SJSA1 (cell line): ENCODE measurements at places on chromosomes 6 and 20. TPM values are rescaled to one million over a fixed set of nuclear protein-coding genes. Genes with fewer than 3 reads are reported as not detected.
A peak's percentile ranks its signal among the peaks of the same experiment; 100 is the strongest.

MOXD1 gene
- total RNA-seq, result 24.8 and 37.3 TPM in 2 replicates

BTNL2 gene
- total RNA-seq, result not detected in 2 replicates

PRR18 gene
- 0.76 and 1.0 TPM in 2 replicates for total RNA-seq

BFSP1 gene
- total RNA-seq, result 8.0 and 9.4 TPM in 2 replicates

- no peaks in the 10 kb centered on the region for H3K4me1 ChIP-seq
- no peak overlapping the region for H3K4me3 ChIP-seq
- no peak for DNase-seq
- no peaks in the 10 kb centered on the region for H3K27me3 ChIP-seq
- H3K27ac ChIP-seq, result no peak overlapping the region
These were observed 20.7 kb downstream of the RIPK1 start for GRCh38 chr6:3088968-3089367.

GRCh38 chr20:47263080-47263464 is 93.4 kb downstream of the ZMYND8 start:
- H3K4me1 ChIP-seq, result peaks cover 19% of the 10 kb centered on the region
- H3K27me3 ChIP-seq, result no peaks in the 10 kb centered on the region
- H3K36me3 ChIP-seq, result peaks cover 35% of the 10 kb centered on the region
- no peak for DNase-seq

DNA sequence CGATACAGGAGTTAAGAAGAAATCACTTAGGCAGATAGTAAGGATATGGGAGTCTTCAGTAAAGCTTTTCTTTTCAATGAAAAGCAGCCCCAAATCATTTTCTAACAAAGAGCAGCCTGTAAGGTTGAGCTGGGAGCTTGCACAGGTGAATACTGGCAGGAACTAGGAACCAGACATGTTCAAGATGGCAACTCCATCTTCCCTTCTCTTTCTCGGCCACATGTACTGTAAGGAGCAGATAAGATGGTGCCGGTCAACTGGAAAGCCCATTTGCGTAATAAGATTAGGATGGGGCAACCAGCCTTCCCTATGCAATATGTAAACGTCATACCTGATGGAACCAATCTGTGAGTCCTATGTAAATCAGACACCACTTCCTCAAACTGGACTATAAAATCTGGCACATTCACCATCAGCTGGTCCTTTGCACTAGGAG is 46.2 kb upstream of the RNGTT start:
- peaks cover 9% of the 10 kb centered on the region for H3K4me1 ChIP-seq
- H3K27me3 ChIP-seq, result no peaks in the 10 kb centered on the region; the same call in 1 of the 2 replicates
- no peak for DNase-seq
- H3K4me3 ChIP-seq, result no peak overlapping the region
- H3K27ac ChIP-seq, result no peak overlapping the region

- H3K27ac ChIP-seq, result no peak overlapping the region
- DNase-seq, result no peak
- peaks cover 4% of the 10 kb centered on the region; the same call in 1 of the 2 replicates for H3K36me3 ChIP-seq
- peak overlapping the region; percentile 76 for H3K4me3 ChIP-seq
- peaks cover 13% of the 10 kb centered on the region for H3K4me1 ChIP-seq
These were observed 792 bp downstream of the SLC23A2 start for GRCh38 chr20:5000263-5001173.

GRCh38 chr20:58907320-58908137 is 55.0 kb downstream of the GNAS start:
- peaks cover 93% of the 10 kb centered on the region for H3K36me3 ChIP-seq
- no peak overlapping the region for H3K27ac ChIP-seq
- H3K4me3 ChIP-seq, result no peak overlapping the region
- peaks cover 17% of the 10 kb centered on the region for H3K4me1 ChIP-seq
- H3K27me3 ChIP-seq, result no peaks in the 10 kb centered on the region
- DNase-seq, result peak; percentile 88

DNA sequence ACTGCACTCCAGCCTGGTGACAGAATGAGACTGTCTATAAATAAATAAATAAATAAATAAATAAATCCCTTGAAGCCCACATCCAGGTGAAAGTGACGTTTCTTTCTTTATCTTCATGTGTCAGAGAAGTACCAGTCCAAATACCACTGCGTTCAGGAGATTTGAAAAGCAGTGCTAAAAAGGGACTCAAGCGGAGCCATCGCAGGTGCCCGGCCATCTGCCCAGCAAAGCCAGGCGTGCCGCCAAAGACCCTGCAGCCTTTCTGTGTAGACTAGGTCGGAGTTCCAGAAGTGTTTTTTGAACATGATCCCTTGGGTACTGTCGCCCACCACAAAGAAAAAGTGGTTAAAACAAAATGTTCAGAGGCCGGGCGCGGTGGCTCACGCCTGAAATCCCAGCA is 65.7 kb upstream of the CEP85L start:
- DNase-seq, result no peak
- H3K27ac ChIP-seq, result no peak overlapping the region
- no peaks in the 10 kb centered on the region for H3K36me3 ChIP-seq
- no peaks in the 10 kb centered on the region for H3K27me3 ChIP-seq
- no peak overlapping the region for H3K4me3 ChIP-seq

DNA sequence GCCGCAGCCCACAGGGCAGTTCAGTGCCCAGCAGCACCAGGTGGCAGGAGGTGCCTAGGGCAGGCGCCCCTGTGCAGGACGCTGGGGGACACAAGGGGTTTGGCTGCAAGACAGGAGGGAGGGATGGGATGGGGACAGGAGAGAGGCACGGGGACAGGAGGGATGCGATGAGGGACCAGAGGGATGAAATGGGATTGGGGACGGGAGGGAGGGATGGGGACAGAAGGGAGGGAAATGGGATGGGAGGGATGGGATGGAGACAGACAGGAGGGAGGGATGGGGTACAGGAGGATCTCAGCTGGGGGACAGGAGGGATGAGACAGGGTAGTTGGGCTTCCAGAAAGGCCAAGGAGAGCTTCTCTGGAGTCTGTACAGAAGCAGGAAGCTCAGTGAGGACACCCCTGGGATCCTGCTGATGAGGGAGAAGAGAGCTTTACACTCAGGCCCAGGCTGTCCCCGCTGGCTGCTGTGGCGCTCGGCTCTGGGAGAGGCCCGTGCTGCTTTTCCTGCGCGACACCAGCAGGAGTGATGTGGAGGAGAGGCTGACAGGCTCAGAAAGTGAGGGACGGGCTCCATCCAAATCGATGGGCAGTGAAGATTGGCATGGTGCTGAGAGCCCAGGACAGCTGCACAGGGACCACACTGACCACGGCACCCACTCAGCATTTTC is 400.8 kb downstream of the SMOC2 start:
- H3K27ac ChIP-seq, result no peak overlapping the region
- no peaks in the 10 kb centered on the region for H3K4me1 ChIP-seq
- no peaks in the 10 kb centered on the region for H3K27me3 ChIP-seq
- no peaks in the 10 kb centered on the region for H3K36me3 ChIP-seq
- no peak for DNase-seq
- no peak overlapping the region for H3K4me3 ChIP-seq

DNA sequence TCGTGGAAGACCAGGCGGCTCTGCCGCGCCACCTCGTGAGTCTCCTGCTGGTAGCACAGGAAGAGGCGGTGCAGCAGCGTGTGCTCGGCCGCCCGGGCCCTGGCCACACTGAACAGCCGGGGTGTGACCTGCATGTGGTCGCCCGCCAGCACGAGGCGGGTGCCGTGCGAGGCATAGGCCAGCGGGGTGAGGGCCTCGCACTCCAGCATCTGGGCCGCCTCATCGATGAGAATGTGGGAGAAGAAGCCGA is 7.0 kb downstream of the HELZ2 start:
- H3K27me3 ChIP-seq, result no peaks in the 10 kb centered on the region
- H3K4me1 ChIP-seq, result no peaks in the 10 kb centered on the region
- no peak overlapping the region for H3K4me3 ChIP-seq
- H3K36me3 ChIP-seq, result peaks cover 44% of the 10 kb centered on the region

GRCh38 chr6:117992856-117993255 is 85.8 kb downstream of the SLC35F1 start:
- H3K4me3 ChIP-seq, result no peak overlapping the region
- H3K4me1 ChIP-seq, result no peaks in the 10 kb centered on the region
- no peaks in the 10 kb centered on the region for H3K36me3 ChIP-seq
- H3K27me3 ChIP-seq, result no peaks in the 10 kb centered on the region
- no peak for DNase-seq

DNA sequence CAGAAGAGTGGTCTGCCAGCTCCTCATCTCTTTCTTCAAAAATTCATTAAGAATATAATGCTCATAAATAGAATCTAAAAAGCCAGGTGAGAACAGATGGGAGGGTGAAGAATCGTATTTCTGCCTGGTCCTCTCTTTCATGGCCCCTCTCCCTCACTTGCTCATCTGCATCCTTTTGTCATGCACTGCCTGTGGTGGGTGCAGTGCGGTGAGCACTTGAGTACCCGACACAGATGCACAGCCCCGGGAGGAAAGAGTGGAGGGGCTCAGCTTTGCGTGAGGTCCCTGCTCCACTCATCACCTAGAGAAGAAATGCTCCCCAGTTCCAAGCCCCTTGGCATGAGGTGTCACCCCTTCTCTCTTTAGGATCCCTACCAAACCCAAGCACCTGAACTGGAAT is 58.1 kb upstream of the GLP1R start:
- no peak for DNase-seq
- no peaks in the 10 kb centered on the region for H3K4me1 ChIP-seq
- H3K27ac ChIP-seq, result no peak overlapping the region
- H3K36me3 ChIP-seq, result no peaks in the 10 kb centered on the region
- no peak overlapping the region for H3K4me3 ChIP-seq

- H3K27ac ChIP-seq, result no peak overlapping the region
- no peak for DNase-seq
- no peak overlapping the region for H3K4me3 ChIP-seq
- H3K4me1 ChIP-seq, result no peaks in the 10 kb centered on the region
- H3K27me3 ChIP-seq, result no peaks in the 10 kb centered on the region
- H3K36me3 ChIP-seq, result no peaks in the 10 kb centered on the region
These were observed 127.2 kb downstream of the F13A1 start for GRCh38 chr6:6193221-6193745.

DNA sequence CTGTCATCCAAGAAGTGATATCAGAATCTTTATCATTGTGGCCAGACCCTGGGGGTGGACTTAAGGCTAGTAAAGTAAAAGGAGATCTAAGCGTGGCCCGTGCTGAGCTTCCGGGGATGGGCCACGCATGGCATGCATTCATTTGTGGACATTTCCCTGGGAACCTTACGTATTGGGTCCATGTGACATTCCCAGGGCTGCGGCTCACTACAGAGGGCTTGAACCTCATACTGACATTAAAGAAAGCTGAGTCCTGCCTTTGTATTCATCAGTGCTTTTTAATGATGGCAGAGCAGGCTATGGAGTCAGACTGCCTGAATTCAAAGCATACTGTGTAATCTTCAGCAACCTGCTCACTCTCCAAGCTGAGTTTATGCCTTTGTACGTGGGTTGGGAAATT is 152.2 kb upstream of the AFDN start:
- no peak overlapping the region for H3K27ac ChIP-seq
- H3K4me3 ChIP-seq, result no peak overlapping the region
- no peaks in the 10 kb centered on the region for H3K27me3 ChIP-seq
- H3K36me3 ChIP-seq, result no peaks in the 10 kb centered on the region
- peaks cover 4% of the 10 kb centered on the region; the same call in 1 of the 2 replicates for H3K4me1 ChIP-seq

DNA sequence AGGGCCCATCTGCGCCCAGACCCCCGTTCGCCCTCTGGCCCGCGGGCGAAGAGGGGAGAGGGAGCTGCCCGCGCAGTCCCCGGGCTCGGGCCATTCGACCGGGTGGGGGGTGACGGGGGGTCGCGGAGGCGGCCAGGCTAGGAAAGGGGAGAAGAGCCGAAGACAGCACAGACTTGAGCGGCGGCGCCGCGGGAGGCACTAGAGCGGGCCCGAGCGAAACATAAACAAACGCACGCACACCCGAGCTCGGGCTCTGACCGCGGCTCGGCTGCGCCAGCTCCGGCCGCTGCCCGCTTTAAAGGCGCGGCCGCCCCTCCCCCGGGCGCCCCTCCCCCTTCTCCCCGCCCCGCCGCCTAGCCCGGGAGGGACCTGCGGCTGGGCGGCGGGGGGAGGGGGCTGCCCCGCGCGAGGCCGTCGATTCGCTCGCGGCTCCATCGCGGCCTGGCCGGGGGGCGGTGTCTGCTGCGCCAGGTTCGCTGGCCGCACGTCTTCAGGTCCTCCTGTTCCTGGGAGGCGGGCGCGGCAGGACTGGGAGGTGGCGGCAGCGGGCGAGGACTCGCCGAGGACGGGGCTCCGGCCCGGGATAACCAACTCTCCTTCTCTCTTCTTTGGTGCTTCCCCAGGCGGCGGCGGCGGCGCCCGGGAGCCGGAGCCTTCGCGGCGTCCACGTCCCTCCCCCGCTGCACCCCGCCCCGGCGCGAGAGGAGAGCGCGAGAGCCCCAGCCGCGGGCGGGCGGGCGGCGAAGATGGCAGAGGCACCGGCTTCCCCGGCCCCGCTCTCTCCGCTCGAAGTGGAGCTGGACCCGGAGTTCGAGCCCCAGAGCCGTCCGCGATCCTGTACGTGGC is at the start of gene FOXO3:
Gene FOXO3, plus strand, starts transcription at position 455 of the 846 bp plus-strand sequence. Its CDS starts 292 bp downstream, at position 747.
- peak within 1 kb of the TSS; percentile 79 for H3K27ac ChIP-seq
- H3K27me3 ChIP-seq, result no peaks in the 10 kb centered on the region
- peak within 1 kb of the TSS; percentile 93 for H3K4me3 ChIP-seq
- H3K36me3 ChIP-seq, result peaks cover 25% of the 10 kb centered on the region
- peaks cover 49% of the 10 kb centered on the region for H3K4me1 ChIP-seq

DNA sequence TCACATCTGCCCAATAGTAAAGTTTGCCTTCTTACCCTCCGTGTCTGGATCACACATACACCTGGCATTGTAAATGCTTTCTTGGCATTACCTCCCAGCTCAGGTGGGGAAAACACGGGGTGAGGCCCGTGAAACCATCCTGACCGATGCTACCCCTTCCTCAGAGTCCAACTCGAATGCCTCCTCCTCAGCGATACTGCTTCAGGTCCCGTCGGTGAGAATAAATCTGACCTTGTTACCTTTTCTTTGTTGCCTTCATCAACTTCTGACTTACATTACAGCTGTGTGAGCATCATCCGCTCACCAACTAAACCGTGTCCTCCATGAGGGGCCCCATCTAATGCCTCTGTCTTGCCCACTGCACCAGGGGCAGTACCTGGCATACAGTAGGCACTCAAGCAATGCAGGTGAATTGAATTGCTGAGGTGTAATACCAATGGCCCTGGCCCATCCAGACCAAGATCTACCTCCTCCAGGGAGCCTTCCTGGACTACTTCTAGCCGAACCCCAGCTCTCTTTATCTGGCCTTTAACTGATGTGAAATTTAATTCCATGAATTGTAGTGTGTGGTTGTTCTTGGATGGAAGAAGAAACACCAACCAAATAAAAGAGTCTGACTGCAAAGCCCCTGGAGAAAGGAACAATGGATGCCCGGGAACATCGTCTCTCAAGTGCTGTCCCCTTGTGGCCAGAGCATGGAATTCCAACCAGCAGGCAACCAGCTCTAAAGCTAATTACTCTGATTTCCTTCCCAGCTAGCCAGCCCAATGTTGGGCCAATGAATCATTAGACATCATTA is 141.5 kb downstream of the ANKRD60 start:
- H3K36me3 ChIP-seq, result no peaks in the 10 kb centered on the region
- H3K4me3 ChIP-seq, result no peak overlapping the region
- no peak overlapping the region for H3K27ac ChIP-seq
- DNase-seq, result peak; percentile 62
- peaks cover 4% of the 10 kb centered on the region for H3K4me1 ChIP-seq

DNA sequence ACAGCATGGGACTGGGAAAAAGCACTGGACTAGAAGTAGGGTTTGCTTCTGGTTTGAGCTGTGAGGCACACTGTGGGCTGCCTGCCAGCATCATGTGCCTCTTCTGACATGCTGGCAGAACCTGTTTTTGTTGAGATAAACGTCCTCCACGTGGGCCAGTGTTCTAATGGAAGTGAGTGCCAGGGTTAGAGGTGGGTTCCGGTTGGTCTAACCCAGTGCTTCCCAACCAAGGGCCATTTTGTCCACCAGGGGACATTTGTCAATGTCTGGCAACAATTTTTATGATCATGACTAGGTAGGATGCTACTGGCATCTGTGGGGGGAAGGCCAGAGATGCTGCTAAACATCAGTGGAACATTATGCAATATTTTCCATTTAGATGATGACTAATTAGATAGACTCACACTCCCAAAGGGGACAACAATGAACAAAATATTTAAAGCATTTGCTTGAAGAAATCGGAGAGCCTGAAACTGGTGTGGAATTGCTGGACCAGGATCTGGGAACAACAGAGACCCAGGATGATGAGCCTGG is 7.8 kb upstream of the APMAP start:
- H3K27me3 ChIP-seq, result no peaks in the 10 kb centered on the region
- peaks cover 11% of the 10 kb centered on the region for H3K4me1 ChIP-seq
- peak; percentile 47 for DNase-seq
